ENCODE measurements at places on chromosomes 7 and 10.

GRCh38 chr7:37348982-37349381, 99.7 kb downstream of the ELMO1 start:
- DNase-seq = no peak

GRCh38 chr10:35129185-35129674, 2.6 kb downstream of the CREM start:
- DNase-seq = no peak

GRCh38 chr7:40223451-40224127, 88.8 kb downstream of the SUGCT start:
- DNase-seq = no peak

GRCh38 chr10:36759141-36759805, 366.1 kb upstream of the ANKRD30A start:
- DNase-seq = no peak

- no peak for DNase-seq
Observed at GRCh38 chr10:69360485-69361302, 56.0 kb downstream of the TACR2 start.

- DNase-seq = no peak
Observed at GRCh38 chr7:137839903-137840779, 6.6 kb downstream of the DGKI start.

Measured in activated CD4-positive, alpha-beta T cell treated with anti-CD3 and anti-CD28 coated beads, Interleukin-2, amount 50 U/mL, for 16 hours (primary cell).